Suppressor macrophage treated with lipopolysaccharide for 4 hours (primary cell): ENCODE measurements at places on chromosomes 1 and 21.

DNA sequence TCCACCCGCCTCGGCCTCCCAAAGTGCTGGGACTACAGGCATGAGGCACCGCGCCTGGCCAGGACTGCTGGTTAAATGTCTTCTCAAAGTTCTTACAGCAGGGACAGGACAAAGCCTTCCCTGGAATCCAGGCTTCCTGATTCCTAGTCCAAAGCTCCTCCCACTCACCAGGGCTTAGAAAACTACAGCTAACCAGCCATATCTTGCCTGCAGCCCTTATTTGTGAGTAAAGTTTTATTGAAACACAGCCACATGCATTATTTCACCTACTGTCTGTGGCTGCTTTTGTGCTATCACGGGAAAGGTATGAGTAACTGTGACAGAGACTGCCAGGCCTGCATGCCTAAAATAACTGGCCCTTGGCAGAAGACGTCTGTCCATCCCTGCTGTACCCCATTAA, 24.4 kb downstream of the TMCO4 start:
- DNase-seq: no peak

DNA sequence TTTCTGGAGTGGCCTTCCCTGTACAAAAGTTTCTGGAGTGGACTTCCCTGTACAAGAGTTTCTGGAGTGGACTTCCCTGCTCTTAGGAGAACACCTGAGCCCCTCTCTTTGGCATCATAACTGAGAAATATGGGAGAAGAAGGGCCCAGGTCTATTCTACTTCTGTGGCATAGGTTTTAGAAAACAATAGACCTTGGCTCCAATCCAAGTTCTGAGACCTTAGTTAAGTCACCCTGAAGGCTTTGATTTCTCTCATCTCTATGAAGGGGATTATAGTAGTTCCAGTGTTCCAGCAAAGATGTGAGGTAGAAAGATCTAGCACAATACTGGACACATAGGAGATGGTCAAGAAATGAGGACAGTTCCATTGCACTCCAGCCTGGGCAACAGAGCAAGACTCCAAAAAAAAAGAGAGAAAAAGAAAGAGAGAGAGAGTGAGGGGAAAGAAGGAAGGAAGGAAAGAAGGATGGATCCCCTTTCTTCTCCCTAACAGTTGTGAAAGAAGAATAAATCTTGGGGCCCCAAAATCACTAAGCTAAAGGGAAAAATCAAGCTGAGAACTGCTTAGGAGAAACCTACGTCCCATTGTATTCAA, 13.3 kb upstream of the EIF4G3 start:
- no peak for DNase-seq

GRCh38 chr21:16708101-16708835, 804.6 kb upstream of the CXADR start:
- DNase-seq: no peak

DNA sequence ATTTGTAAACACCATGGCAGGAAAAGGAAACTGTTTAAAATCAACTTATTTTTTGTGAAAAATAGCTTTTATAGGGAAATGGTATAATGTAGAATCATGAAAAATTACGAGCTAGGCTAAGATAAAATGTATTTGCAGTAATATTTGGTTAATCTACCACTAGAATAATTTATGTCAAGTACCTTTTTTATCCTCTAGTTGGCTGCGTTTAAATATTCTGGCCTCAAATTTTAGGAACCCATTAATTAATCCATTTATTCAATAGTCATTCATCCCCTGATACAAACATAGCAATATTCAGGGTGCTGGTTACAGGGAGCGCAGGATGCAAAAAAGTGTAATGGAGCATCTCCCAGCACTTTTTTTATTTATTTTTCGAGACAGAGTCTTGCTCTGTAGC, 8.6 kb upstream of the IER5 start:
- DNase-seq: no peak

DNA sequence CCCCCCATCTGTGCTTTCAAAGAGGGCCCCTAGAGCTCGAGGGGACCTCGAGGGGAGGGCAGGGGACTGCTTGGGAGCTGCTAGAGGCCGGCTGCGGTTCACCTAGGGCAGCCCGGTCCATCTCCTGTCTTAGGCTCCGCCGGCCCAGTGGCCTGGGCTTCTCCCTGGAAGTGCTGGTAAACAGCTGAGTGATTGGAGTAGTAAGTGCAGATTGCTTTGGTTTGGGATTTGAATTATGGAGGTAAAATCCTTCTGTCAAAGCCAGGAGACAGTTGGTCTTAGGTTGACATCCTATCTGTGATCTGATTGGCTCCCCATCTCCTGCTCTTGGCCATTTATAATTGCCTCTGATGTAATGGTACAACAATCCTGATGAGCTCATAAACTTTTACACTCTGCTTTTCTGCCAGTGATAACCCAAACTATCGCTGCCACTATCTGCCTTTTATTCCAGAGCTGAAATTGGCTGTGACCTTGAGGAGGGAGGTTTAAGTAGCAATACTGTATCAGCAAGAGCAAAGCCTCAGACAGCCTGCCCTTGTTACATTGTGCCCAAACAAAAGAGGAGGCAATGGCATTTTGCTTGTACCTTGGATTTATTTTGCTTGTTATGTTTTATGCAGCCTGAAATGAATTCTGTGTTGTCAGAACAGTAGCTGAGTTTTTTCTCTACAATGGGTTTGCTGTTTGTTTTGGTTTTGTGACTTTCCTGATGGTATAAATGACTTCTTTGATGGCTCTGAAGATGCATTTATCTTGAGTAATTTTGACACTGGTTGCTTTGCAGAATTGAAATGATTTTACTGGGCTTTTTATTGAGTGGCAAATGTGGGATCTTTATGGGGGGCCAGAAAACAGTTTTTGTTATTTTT, 2.4 kb downstream of the ARID1A start:
- DNase-seq: peak; percentile 77
